ENCODE measurements at places on chromosomes 5 and 9.

DNA sequence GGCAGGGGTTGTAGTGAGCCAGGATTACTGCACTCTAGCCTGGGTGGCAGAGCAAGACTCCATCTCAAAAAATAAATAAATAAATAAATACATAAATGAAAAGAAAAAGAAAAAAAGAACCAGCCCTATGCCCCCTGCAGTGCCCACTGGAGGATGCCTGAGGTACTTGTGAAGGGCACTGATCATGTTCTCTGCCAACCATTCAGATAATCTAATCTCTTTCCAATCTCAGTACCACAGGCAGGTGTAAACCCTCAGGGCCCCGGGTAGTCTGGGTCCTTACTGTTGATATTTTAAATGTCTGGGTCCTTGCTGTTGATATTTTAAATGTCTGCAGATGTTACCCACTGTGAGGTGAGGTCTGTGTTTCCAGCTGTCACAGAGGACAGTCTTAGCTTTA is 321.8 kb upstream of the ADCY2 start:
- no peak for DNase-seq

DNA sequence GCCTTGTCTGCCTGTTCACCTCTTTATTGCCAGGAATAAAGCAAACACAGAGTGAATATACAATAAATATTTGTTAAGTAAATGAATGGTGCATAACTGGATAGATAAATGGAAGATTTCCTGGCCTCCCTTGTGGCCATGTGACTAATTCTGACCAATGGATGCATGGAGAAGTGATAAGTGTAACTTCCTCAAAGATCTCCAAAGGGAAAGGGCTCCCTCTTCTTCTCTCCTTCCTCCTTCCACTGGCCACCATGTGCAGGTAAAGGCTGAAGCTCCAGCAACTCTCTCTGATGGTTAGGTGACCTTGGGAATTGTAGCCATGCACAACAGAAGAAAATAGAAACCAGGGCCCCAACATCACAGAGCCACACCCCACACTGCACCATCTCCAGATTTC is 174.4 kb downstream of the EBF1 start:
- no peak for DNase-seq

DNA sequence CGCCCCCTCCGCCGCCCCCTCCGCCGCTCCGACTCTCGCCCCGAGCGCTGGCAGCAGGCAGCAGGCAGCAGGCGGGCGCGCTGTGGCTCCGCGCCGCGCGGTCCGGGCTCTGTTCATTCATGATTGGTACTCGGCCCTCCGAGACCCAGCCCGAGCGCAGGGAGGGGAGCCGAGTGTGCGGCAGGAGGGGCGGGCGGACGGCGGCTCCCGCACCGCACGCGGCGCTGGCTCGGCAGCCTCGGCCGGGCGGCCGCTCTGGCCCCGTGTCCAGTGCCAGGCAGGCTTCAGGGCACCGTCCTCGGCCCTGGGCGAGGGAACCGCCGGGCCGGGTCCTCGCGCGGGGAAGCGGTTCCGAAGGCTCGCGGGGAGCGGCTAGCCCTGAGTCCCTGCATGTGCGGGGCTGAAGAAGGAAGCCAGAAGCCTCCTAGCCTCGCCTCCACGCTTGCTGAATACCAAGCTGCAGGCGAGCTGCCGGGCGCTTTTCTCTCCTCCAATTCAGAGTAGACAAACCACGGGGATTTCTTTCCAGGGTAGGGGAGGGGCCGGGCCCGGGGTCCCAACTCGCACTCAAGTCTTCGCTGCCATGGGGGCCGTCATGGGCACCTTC is at the start of gene KCNIP1:
TSS of gene KCNIP1 (plus strand) at position 31 of the 607 bp plus-strand sequence.
- no peak for DNase-seq

DNA sequence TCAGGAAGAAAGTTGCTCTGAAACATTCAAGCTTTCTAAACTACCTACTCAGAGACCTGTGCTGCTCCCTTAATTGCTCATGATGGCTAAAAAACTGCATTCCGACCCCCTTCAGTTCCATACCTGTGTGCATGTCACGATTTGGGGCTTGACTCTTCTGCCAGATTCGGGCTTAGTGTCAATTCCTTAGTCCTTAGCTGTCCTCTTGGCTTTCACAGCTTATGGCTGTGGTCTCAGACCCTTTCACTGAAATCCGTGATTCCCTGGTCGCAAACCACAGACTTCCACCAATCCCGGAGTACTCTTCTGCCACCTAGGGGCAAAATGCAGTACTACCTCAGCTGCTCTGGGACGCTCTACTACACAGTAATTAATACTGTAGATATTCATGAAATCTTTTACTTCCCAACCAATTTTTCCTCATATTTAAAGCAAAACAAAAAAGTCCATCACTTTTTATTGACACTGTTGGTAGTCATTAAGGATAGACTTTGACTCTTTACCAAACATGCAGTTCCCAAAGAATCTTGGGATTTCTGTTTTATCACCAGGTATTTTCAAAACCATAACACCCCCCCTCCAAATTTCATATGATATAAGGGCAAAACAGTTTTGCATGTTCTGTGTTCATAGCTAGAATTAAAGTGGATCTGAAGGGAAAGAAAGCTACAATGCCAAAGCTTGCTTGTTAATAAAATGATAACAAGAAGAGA is 617.4 kb downstream of the SLCO4C1 start:
- peak; percentile 3 for DNase-seq

GRCh38 chr5:122078116-122079110 is at the start of gene LOX:
TSS of gene LOX (minus strand) at chr5:122078259. CDS start at chr5:122077985, 274 bp downstream.
- no peak for DNase-seq

DNA sequence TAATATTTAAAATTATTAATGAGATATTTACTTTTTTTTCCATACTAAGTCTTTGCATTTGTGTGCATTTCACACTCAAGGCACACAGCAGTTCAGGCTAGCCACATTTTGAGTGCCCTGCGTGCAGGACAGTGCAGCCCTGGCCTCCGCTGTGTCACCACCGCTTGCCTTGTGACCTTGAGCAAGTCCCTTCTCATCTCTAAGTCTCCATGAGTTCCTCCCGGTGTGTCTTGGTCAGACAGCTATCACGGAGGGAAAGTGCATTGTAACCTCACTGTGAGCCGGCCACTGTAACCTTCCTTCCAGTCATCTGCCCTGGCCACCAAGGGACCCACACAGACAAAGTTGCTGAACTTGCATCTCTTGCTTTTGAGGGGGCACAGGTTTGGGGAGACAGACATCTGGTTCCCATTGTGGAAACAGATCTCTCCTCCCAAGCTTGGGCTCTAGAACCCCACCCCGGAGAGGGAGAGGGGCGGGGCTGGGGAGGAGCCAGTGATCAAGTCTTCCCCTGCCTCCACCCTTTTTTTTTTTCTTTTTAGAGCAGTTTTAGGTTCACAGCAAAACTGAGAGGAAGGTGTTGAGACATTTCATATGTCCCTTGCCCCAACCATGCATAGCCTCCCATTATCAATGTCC is 96.8 kb downstream of the C9orf50 start:
- no peak for DNase-seq

- DNase-seq = no peak
These were observed 172.3 kb downstream of the CARTPT start for GRCh38 chr5:71891406-71891805.

DNA sequence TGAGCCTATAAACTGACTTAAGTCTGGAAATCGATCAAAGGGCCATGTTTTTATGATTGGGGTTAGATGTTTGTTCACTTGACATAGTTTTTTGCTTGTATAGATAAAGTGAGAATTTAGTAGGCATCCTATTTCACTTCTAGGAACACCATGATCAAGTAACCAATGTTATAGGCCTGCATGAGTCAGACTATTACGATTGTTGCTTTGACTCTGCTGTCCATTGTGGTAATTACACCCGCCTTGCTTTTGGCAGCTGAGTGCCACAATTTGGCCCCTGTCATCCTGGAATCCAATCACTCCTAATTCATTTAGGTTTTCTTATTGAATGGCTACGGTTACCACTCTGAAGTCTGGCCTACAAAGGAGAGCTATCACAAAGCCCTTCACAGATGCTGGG is 67.8 kb upstream of the IL33 start:
- DNase-seq = no peak

GRCh38 chr5:140925806-140926442 is at the start of gene PCDHAC1:
TSS of gene PCDHAC1 (plus strand) at chr5:140926299. CDS start at chr5:140926893, 594 bp downstream.
- no peak for DNase-seq

DNA sequence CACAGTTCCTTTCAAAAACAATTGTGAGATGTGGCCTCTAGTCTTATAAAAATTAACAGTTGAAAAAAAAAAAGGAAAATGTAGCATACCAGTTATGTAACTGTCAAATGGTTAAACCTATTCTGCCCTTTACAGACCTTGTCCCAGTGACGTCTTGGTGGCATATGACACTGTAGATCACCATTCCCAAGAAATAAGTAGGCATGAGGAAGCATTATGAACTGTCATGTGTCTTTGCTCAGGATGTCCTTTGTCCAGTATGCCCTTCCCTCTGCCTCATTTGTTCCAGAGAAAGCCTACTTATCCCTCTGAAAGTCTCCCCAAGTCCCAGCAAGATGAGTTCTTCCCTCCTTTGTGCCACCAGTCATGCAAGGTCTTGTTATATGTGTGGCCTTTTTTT is 63.2 kb downstream of the PAM start:
- DNase-seq = no peak

- no peak for DNase-seq
These were observed 28.9 kb downstream of the TMEM167A start for GRCh38 chr5:83048277-83048676.

DNA sequence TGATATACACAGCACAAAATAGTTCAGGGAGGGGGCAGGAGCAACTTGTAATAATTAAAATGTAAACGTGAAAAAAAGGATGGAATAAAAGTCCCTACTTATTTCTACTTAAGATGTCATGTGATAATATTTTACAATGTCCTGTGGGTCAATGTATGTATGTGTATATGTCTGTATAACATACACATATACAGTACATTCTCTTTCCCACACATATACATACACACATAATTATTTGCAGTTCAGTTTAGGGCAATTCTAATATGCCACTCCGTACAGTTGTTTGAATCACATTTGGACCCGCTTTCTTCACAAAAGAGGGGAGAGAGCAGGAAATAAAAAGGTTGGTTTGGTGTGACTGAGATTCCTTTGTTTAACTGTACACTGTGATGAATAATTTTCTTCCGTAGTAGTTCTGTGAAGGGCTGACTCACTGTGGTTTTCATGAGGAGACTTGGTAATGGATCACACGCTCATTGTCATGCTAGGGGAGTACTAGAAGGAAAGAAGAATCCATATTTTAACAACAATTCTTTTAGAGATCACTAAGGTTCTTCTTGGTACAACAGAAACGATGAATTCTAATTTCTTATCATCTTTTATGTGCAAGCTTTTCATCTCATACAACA is 26.2 kb upstream of the ACOT12 start:
- no peak for DNase-seq

GRCh38 chr5:72280581-72281069 is 39.4 kb downstream of the MRPS27 start:
- DNase-seq = no peak

DNA sequence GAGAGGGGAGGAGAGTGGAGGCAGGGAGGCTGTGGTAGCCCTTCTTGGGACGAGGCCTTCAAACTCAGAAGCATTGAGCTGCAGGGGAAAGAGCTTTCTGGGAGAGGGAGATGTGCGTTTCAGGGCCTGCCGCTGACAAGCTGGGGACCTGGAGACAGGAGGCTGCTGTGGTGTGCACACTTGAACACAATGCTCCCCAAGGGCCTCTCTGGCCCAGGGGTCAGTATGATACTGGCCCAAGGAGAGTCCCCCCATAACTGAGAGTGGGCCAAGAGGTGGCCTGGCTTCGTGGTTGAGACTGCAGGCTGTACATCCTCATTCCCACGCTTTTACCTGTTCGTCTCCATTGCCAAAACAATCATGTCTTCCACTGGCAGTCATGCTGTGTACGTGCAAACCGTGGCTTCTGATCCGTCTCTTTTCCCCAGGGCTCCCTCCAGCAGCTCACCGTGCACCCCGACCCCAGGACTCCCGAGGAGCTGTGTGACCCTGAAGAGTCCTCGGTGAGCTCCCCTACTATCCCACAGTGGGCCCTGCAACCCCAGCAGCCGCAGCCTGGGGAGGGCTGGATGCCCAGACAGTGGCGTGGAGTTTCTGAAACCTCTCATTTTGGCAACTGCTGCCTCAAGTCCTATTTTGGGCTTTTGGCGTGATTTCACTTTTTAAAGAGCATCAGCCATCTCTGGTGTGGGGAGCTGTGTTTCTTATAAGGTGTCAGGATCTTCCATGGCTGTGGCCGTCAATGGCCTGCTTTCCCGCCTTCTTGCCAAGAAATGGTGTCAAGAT is 43.4 kb downstream of the COL15A1 start:
- DNase-seq = no peak

DNA sequence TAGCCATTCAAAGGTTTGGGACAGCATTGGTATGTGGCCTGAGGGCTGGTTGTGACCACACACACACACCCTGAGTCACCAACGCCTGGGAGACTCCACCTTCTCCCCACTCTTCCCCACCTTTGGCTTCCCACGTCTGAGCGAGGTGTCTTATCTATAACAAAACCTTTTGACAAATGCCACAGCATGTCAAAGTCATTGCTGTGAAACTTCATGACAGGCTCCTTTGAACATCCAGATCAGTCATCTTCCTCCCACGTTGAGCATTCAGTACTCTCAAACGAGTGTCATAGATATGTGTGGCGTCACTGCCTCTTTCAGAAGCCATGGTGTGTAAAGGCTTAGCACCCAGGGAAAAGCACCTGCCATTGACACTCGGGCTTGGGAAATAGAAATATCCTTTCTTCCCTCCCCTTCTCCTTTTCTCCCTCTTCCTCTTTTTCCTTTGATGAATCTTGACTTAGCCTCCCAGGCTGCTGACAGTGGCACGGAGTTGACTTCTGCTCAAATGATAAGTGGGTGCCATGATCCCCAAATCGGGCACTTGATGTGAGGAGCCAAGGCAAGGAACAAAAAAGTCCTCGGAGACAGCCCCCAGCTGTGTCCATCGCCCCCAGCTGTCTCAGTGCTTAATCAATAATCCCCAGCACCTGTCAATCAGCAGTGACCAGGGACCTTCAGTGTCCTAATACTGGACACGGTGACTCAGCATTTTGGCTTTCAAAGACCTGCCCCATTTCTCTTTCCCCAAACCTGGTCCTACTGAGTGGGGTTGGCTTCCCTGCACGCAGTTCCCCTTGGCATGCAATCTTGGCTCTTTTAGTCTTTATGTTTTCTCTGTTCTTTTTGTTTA is 114.8 kb downstream of the FGF18 start:
- no peak for DNase-seq

DNA sequence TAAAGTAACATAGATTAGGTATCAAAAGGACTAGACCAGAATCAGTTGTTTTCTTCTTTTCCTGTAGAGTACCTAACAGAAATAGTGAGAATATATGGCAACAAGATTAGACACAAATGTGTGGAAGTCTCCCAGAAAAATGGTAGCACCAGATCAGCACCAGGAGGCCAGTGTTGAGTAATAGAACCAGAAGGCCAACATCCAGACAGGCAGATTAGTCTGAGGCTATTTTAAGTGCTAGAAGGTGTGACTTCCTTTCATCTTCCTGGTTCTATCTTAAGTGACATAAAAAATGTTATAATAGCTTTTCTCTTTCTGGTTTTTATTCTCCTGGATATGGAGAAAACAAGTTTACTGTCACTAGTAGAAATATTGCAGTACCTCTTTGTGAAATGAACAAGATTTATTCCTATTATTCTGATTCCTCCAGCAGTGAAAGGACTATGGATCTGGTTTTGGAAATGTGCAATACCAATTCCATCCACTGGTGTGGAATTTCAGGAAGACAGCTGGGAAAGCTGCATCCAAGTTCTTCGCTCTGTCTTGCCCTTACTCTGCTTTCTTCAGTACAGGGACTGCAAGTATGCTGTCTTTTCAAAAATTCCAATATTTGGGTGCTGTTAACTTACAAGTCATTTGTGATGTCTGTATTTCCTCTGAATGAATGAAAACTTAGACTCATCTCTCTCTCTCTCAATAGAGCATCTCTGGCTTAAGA is 39.1 kb downstream of the SHLD3 start:
- DNase-seq = no peak
